ENCODE measurements at places on chromosomes 4 and X.

- no peak for DNase-seq
These were observed 162.9 kb downstream of the NSUN7 start for GRCh38 chr4:40912460-40913184.

DNA sequence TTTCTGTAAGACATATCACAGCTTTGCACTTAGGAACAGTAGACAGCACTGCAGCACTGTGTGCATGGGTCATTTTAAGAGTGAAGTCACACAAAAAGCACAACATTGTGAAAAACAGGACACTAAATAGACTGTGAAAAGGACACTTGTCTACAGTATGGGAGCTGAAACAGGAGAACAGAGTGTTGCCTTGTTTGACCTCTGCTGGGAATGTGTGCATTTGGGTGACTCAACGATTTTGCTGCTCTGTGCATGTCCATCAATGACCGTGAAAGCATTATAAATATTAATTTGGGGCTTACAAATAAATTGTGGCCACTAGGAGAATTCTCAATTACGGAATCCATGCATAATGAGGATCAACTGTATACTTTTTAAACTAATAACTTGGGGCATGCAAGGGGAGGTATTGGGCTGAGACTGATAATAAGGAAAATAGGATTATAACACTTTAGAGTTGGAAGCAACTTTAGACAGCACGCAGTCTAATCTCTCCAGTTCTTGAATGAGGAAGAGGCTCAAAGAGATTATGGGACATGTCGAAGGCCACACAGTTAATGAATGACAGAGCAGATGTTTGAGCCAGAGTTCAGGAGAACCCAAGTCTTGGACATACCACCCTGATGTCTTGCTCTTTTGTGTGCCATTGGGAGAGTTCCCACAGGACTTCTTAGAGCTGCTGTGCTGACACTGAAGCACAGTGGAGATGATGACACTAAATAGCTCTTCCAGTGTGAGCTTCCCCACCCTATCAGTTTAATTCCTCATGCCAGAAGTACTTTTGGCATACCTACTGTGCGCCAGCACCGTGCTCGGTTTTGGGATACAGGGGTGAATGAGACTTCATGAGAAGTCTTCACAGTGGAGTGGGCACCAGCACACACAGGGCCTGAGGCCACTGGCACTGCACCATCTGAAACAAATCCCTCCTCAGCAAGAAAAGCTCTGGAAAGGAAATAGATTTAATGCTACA lies 79.3 kb downstream of the FRAS1 start:
- no peak for DNase-seq

DNA sequence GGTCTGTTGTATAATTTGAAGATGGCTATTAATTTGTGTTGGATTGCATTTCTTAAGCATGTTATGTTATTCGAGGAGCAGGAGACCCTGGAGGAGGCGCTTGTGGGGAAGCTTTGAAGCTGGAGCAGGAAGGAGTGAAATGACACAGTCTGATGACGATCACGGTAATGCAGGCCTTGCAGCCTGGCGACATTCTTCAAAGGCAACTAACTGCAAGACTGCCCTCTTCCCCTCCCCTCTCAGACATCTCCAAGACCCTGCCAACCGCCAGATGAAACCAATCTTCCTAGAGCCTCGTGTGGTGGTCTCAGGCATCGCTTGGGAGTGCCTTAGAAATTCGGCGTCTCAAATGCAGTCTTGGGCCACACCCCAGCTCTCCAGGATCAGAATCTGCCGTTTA lies 16.1 kb downstream of the CLCN4 start:
- DNase-seq, result no peak

- DNase-seq, result peak; percentile 44
These were observed 135.2 kb upstream of the RASGEF1B start for GRCh38 chr4:81606801-81607501.

- DNase-seq, result no peak
These were observed 520.1 kb upstream of the GALNT7 start for GRCh38 chr4:172648471-172648870.

DNA sequence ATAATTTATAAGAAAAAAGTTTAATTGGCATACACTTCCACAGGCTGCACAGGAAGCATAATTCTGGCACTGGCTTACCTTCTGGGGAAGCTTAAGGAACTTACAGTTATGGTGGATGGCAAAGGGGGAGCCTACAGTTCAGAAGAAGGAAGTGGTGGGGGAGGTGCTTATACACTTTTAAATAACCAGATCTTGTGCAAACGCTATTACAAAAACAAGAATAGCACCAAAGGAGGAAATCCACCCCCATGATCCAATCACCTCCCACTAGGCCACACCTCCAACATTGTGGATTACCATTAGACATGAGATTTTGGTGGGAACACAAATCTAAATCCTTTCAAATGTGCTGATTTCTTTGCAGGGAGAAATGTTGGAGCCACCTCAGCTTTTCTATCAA lies 287.7 kb downstream of the CPXCR1 start:
- DNase-seq, result no peak

GRCh38 chr4:128524311-128524710 lies 236.7 kb upstream of the PGRMC2 start:
- DNase-seq, result peak; percentile 51

GRCh38 chrX:48695925-48696300 lies 621 bp upstream of the SUV39H1 start:
- DNase-seq, result no peak

GRCh38 chr4:76658231-76659102 lies 223.4 kb downstream of the SHROOM3 start:
- peak; percentile 77 for DNase-seq

- no peak for DNase-seq
These were observed 73.2 kb downstream of the ZNF827 start for GRCh38 chr4:145865274-145865941.

- DNase-seq, result peak; percentile 23
These were observed 57.2 kb downstream of the ABLIM2 start for GRCh38 chr4:8101213-8102075.

- peak; percentile 61 for DNase-seq
These were observed 16.6 kb downstream of the DCK start for GRCh38 chr4:71009890-71010588.

DNA sequence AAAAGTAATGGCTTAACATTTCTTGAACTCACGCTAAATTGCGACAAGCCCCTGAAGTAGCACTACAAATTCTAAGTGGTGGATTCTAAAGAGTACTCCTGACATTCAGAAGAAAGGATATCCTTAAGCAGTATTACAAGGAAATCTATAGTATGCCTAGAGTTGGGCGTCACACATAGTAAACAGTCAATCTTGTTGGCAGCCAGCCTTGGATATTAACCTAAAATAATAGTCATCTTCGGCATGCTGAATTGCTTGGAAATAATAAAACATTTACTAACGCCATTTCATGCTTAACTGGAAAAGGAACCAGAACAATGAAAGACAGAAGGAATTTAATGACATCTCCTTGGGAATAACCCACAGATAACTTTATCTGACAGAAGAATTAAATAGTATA lies 18.6 kb downstream of the ATP8A1 start:
- DNase-seq, result peak; percentile 7

GRCh38 chr4:79687006-79687405 lies 279.0 kb upstream of the GK2 start:
- no peak for DNase-seq

- DNase-seq, result peak; percentile 66
These were observed 4.5 kb downstream of the G6PD start for GRCh38 chrX:154541896-154542722.

DNA sequence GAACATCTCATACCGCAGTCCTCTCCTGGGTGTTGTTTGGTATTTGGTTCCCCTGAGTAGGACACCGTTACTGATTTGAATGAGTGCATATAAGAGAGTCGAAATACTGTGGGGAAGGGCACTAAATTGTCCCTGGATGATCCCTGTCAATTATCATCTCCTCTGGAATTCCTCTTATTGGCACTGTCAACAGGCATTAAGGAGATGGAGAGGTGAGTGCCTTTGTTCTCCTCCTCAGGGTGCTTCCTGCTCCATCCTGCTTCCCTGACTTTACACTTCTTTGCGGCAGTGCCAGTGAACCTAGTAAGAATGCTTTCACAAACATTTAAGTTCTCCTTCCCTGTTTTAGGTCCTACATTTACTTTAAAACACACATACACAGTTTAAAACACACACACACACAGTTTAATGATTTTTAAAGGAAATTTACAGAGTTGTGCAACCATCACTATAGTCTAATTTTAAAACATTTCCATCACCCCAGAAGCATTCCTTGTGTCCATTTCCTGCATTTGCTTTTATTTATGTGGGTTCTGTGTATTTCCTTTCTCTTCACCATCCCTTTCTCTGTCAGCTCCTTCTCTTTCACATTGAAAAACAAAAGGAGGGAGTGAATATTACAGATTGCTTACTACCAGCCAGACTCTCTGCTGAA lies 20.9 kb upstream of the ZRSR2 start:
- no peak for DNase-seq

- no peak for DNase-seq
These were observed 43.6 kb upstream of the GPRIN3 start for GRCh38 chr4:89351201-89351600.

GRCh38 chr4:42048394-42048793 lies 58.1 kb downstream of the SLC30A9 start:
- DNase-seq, result no peak

GRCh38 chrX:124217304-124218251 lies 114.9 kb upstream of the TEX13D start:
- DNase-seq, result no peak

DNA sequence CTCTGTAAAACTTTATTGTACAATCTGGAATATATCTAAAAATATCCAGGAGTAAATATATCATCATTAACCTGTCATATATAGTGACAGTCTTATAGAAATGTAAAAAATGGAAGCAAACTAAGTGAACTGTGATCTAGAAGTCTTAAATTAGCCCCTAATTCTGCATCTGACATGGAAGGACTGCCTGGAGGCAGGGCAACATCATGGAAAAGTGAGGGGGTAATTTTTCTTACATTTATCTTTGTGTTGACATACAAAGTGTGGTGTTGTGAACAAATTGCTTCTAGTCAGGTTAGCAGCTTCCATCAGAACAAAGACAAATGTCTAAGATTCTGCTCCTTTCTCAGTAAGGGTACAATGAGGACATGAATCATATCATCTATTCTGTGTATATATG lies 186.3 kb downstream of the C4orf33 start:
- no peak for DNase-seq

GRCh38 chrX:7620560-7620959 lies 222.4 kb upstream of the VCX start:
- no peak for DNase-seq

DNA sequence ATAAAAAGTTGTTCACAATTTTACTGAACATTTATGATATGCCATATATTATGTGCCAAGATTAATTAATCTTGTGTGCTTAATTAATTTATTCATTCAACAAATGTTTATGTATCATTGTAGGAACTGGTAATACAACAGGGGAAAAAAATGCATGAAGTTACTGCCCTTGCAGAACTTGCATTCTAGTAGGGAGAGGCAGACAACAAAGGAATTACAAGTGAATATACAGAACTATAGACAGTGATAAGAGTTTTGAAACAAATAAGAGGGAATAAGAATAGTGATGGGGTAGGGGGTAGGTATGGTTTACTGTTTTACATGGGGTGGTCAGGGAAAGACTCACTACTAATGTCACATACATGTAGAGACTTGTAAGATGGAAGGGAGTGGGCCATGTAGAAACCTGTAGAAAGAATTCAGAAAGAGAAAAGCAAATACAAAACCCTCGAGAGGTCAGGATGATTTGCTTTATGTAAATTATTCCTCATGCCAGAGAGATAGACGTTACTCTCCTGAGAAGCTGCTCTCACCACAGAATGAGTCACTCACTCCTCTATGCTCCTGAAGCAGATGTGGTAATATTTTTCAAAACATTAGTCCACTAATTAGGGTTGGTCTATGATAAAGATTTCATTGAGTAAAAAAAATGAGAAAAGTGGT lies 855.0 kb upstream of the GRID2 start:
- peak; percentile 27 for DNase-seq

- DNase-seq, result no peak
These were observed 95.2 kb downstream of the GK start for GRCh38 chrX:30748342-30748960.

DNA sequence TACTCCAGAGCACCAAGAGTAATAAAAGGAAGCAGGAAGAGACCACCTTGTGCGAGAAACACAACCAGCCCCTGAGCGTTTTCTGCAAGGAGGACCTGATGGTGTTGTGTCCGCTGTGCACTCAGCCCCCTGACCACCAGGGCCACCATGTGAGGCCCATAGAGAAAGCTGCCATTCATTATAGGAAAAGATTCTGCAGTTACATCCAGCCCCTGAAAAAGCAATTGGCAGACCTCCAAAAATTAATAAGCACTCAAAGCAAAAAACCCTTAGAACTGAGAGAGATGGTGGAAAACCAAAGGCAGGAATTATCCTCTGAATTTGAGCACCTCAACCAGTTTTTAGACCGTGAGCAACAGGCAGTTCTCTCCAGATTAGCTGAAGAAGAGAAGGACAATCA lies 5.7 kb downstream of the TRIM75 start:
- no peak for DNase-seq

GRCh38 chr4:76943129-76943620 lies 6.4 kb upstream of the SEPTIN11 start:
- DNase-seq, result no peak

DNA sequence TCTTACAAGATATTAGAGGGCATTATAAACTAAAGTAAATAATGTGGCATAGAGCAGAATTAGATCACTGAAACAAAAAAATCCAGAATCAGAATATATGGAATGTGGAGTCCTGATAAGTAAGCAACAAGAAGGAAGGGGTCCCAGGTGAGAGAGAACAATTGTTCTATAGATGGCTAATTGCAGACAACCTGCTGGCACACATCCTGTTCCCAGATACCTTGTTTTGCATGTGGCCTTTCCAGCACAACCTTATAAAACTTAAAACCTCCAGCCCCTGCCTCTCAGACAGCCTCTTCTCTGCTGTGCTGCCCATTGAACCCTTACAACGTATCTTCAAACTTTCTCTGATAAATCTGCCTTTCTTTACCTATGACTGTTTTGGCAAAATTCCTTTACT lies 4.7 kb upstream of the ZNF674 start:
- DNase-seq, result no peak

GRCh38 chrX:153726286-153727122 lies 1.8 kb downstream of the ABCD1 start:
- peak; percentile 61 for DNase-seq

DNA sequence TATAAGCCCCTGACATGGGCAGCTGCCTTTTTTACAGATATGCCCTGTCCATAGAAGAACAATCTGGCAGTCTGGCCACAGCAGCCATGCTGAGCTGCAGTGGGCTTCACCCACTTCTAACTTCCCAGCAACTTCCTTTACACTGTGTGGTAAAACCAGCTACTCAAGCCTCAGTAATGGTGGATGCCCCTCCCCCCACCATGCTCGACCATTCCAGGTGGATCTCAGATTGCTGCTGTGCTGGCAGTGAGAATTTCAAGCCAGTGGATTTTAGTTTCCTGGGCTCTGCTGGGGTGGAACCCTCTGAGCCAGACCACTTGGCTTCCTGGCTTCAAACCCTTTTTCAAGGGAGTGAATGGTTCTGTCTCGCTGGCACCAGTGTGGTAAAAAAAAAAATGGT lies 355.9 kb upstream of the EDA2R start:
- no peak for DNase-seq

DNA sequence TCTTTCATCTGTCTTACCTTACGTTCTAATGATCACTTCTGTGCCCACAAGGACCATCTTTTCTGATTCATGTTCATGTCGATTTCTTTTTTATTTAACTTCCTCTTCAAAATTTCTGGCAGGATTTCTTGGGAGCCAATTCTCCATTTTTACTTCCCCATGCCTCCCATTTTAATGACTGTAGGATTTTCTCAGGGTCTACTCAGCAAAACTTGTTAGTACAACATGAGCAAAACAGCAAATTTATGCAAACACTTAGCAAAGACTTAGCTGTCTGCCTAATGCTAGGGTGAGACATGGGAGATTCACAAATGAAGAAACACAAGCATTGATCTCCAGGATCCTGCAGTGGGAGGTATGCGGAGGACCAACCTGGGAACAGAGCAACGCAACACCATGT lies 5.5 kb downstream of the CD38 start:
- DNase-seq, result no peak
